Stimulated activated CD4-positive, alpha-beta T cell treated with anti-CD3 and anti-CD28 coated beads, Interleukin-1b, Interleukin-23, amount 100 ng/mL, for 1 hour (primary cell): ENCODE measurements at places on chromosomes 5 and 9.

DNA sequence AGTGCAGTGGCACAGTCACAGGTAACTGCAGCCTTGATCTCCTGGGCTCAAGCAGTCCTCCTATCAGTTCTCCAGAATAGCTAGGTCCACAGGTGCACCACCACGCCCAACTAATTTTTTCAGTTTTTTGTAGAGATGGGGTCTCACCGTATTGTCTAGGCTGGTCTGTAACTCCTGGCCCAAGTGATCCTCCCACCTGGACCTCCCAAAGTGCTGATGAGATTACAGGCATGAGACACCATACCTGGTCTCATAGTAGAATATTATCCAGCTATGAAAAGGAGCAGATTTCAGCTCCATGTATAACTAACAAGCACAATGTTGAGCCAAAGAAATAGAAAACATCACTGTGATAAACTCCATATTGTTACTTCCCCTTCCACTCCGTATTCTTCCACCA lies 69.8 kb downstream of the FAM78A start:
- DNase-seq = no peak

DNA sequence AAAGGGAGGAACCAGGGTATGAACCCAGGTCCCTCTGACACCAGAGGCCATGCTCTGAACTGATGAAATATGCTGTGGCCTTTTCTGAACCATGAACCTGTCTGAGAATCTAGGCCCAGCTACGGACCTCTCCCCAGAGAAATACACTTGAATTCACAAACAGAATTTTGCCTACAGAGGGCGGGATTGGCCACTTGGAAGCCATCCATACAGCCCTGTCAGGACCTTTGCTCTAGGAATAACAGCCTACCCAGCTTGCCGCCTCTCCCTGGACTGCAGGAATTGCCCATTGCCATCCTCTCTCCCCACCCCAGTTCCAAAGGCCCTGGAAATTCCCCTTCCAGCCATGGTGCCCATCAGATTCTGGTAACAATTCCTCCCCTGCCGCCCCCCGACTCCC lies 26.6 kb downstream of the MORN5 start:
- no peak for DNase-seq

GRCh38 chr5:138636398-138636944 lies 61.3 kb upstream of the HSPA9 start:
- no peak for DNase-seq

- DNase-seq = no peak
These were observed 8.1 kb downstream of the SLC12A7 start for GRCh38 chr5:1103505-1104326.

DNA sequence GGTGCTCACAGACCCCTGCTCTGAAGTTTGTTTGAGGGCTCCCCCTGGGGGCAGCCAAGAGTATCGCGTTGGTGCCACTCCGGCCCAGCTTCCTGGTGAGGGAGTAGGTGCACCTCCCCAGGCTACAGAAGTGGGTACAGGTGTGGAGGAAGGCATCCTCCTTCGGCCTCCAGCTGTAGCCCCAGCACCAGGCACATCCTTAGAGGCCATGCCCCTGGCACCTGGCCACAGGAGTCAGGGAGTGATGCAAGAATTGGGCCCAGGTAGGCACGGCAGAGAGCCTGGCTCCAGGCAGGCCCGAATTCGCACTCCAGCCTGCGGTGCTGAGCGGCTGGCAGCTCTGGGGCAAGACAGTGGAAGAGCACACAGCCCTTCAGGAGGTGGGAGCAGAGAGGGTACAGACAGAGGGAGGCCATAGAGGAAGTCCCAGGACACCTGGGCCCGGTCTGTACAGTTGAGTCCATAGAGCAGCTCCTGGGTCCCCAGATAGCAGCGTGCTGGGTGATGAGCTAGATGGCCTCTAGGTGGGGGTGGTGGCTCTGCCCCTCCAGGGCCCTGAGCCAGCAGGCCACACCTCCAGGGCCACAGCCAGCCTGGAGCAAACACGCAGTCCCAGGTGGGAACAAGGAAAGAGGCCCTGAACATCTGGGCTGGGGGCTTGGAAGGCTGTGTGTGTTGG lies 2.4 kb downstream of the SAPCD2 start:
- DNase-seq = peak; percentile 81

DNA sequence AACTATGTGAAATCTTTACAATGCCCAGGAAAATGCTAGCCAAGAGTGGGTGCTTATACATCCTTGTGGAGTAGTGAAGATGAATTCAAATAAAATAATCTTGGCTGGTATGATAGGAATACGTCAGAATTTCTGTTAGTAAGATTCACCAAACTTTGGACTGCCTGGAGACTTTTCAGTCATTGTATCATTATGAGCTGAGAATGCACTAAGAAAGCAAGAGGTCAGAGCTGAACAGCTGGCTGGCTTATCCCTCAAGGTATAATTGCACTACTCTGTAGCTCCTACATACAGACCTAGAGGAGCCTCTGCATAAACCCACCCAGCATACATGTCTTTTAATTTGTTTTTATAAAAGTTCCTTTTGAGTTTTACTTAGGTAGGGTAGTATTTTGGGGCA lies 568.5 kb upstream of the RIOK2 start:
- DNase-seq = no peak

DNA sequence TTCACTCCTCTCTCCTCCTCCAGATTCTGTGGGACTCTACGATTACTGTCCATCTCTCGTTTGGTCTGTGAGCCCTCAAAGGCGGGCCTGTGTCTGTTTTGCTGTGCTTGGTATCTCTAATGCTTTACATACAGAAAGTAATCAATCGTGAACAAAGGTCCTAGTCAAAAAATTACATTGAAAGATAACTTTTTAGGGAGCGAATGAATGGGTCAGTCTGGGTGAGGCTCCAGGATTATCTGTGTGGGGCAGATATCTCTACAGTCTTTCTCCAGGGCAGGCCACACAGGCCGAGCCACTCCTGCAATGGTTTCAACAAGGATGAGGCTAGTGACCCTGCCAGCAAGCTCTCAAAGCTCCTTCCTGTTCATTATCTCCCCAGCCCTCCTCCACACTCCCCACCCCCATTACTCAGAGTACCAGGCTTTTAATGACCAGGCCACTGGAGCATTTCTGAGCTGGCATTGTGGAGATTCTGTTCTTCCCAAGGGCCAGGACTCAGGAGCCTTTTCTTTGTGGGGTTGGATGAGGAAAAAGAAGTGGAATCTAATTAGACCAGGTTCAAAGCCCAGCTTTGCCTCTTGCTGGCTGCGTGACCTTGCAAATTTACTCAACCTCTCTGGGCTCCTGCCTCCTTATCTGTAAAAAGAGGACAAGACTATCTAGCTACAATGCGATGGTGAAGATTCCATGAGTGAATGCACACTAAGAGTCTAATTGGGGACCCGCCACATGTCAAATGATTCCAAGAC lies 10.2 kb downstream of the CORO2A start:
- no peak for DNase-seq

GRCh38 chr9:123420592-123421111 lies 64.7 kb downstream of the CRB2 start:
- no peak for DNase-seq

DNA sequence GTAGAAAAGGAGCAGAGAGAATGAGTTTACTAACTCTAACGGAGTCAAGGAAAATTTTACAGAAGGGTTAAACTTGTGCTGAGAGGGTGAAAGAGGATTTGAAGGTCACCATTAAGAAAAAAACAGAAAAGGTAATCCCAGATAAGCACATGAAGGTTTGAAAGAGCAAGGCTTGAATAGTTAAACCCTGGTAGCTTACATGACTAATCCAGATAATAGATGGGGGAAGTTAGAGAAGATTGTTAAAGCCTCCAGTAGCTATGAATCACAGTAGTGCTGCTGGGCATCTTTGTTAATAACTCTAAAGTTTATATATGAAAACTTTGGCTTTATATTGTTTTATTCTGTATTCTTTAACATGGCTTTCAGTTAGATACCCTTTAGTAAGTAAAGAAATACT lies 354.5 kb upstream of the FTMT start:
- DNase-seq = no peak

DNA sequence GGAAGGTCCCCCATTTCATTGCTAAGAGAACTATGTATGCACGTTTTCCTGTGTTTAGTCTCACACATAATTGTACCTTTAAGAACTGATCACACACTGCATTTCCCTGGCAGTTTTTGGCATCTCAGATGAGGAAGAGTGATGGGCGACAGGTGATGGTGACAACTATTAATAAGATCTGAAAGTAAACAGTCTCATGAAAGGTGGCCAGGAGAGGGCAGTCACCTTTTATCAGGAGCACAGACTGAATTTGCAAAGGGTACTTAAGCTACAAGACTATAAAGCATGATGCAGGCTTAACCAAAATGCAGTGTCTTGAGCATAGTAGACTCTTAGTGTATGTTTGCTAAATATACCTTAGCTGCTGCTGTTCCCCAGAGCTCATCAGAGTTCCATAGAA lies 91.5 kb downstream of the GHR start:
- DNase-seq = no peak

- no peak for DNase-seq
These were observed 70.6 kb downstream of the LMX1B start for GRCh38 chr9:126684345-126684744.

GRCh38 chr5:12322042-12322441 lies 417.8 kb upstream of the CTNND2 start:
- DNase-seq = no peak

DNA sequence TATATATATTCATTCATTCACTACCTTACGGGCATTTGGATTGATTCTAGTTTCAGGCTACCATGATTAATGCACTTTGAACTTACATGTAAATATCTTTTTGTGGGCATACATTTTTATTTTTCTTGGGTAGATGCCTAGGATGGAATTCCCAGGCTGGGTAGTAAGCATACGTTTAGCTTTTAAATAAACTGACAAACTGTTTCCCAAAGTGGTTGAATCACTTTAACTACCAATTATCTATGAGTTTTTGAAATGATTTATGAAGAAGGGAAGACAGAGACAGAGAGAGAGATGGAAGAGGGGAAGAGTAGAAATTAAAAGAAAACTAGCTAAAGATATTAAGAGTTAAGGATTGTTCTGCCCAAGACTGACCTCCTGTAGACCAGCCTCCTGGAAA lies 612.6 kb downstream of the PSAT1 start:
- no peak for DNase-seq

DNA sequence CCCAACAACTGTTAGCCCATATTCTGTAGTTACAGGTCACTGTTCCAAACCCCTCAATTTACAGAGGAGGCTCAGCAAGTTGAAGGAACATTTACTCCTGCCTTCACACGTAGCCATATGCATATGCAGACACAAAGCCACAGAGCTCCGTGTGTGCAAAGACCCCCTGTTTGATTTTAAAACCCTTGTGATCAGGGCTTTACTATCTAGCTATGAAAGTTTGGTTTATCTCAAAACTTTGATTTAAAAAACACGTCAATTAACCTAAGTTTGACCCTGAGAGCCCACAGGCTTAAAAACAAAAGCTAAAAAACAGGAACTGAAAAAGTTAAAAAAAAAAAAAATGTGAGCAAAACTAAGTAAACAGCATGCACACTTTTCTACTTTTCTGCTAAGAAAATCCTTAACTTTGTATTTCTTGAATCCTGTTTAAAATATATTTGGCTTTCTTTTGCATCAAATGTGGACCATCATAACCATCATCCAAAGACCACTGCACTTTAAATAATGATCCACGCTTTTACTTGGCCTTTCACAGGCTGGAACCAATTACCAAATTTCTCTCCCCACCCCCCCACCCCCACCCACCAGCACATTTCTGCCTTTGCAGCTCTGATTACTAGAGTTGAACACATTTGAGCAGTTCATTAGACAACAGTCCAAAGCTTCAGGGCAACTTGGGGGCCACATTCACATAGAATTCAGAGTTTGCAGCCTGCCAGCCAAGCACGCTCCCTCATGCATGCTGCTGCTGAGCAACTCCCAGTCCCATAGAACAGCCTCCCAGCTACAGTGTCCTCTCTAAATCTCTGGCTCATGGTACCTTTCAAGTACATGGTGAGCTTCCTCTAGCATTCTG lies 128.8 kb upstream of the MAP3K1 start:
- DNase-seq = no peak

DNA sequence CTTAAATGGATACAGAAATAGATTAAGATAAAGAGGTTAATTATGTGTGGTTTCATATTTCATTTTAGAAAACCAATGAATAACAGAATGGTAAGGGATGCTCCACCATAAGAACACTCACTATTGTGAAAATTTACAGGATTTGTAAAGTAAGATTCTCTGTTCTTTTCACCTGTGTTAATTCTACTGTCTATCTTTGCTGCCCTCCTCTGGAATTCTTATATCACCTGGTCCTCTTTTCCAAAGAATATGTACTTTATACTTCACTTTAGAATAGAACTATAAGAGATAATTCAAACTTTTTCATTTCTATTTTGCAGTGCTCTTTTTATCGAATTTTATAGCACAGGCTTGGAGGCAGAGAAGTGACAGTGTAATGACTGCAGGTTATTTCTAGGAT lies 213.4 kb downstream of the LURAP1L start:
- DNase-seq = no peak

DNA sequence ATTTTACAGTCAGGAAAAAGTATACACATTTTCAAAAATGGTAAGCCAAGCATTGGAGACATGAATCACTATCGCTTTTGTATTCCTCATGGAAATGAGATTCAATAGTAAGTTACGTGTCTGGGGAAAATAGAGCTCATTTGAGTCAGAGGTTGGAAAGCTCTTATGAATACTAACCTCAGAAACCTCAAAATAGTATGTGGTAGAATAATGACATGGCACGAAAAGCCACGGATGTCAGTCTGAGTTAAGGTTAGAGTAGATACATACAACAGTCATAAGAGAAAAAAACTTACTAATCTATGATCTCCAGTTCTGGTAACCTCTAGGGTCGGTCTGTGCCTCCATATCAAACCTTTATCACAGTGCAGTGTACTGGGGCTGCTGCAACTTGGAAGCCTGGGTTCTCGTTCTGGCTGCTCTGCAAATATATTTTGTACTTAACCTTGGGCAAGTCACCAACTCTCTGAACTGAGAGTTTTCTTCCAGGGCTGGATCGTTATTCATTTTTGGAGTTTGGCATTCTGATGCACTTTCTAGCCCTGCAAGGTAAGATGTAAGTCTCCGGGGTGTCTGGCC lies 31.8 kb downstream of the MAP1B start:
- no peak for DNase-seq

DNA sequence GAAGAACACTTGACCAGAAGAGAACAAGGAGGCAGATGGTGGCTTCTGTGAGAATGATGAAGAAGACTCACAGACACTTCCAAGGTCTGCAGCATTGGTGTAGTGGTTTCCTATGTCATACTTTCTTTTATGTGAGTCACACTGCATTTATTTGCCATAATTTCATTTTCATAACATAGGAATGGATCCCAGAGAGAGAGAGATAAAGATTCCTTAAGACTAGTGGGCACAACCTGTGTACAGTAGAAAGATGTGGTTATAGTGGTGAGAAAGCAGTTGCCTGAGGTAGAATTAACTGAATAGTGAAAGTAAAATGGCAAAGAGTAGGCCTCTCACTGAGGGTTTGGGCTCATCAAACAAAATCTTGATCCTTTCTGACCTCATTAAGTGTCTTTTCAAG lies 7.6 kb upstream of the CCDC152 start:
- no peak for DNase-seq

- no peak for DNase-seq
These were observed 69.5 kb upstream of the ANXA1 start for GRCh38 chr9:73081979-73082657.

GRCh38 chr5:138983984-138984383 lies 108.8 kb upstream of the LRRTM2 start:
- no peak for DNase-seq
